ENCODE measurements at places on chromosomes 2 and 18.

GRCh38 chr2:99775585-99775984 lies 285.8 kb upstream of the REV1 start:
- no peak for DNase-seq

GRCh38 chr2:9309147-9309546 lies 102.5 kb downstream of the ASAP2 start:
- no peak for DNase-seq

GRCh38 chr18:37668971-37669747 lies 103.6 kb upstream of the CELF4 start:
- no peak for DNase-seq

DNA sequence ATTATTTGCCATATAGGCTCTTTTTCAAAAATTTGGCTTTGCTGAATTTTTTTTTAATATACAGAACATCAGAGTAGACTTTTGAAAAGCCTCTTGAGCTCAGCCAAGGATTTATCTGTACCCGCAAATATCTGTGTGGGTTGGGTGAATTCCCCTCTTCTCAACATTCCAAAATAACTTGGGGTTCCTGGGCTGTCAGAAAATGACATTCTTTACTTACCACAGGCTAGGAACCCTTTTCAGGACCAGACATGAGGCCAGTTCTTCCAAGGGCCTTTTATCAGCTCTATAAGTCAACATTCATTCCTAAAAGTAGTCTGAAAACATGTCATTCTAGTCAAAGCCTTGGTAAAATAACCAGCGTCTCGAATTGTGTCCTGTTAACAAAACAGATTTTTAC lies 28.8 kb upstream of the FEZ2 start:
- no peak for DNase-seq

- no peak for DNase-seq
Observed at GRCh38 chr2:100012561-100012960, 129.8 kb downstream of the AFF3 start.

DNA sequence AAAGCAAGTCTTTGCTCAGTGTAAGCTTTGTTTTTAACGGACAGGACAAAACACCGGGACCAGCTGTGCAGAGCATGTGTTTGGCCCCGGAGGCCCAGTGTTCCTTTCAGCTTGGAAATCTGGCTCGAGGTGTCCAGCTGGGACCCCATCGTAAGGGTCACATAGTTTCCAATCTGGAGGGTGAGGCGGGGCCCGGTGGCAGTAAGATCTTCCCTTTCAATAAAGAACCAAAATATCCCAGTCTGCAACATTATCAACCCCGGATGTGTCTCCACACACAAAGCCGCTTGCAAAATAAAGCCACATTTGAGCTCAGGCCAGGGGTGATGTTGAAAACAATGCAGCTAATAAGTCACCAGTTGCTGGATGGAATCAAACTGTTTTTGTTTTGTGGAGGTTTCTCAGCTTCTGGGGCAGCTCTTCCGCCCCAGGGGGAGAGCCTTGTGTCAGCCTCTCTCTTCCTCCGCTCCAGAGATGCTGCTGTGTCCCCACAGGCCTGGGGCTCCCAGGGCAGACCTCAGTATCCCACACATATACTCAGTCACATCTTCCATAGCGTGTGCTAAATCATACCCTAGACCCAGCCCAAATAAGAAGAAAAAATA lies 138.6 kb upstream of the GLI2 start:
- DNase-seq, result no peak

GRCh38 chr2:12265646-12266045 lies 451.1 kb upstream of the TRIB2 start:
- no peak for DNase-seq

- DNase-seq, result no peak
Observed at GRCh38 chr18:23743733-23744333, 54.6 kb downstream of the LAMA3 start.

All from WERI-Rb-1 (cell line).